ENCODE measurements at places on chromosomes 4 and X. TPM values are rescaled to one million over a fixed set of nuclear protein-coding genes. Genes with fewer than 3 reads are reported as not detected.

- DNase-seq = no peak
These were observed 106.0 kb upstream of the PLAC1 start for GRCh38 chrX:134764202-134764785.

DNA sequence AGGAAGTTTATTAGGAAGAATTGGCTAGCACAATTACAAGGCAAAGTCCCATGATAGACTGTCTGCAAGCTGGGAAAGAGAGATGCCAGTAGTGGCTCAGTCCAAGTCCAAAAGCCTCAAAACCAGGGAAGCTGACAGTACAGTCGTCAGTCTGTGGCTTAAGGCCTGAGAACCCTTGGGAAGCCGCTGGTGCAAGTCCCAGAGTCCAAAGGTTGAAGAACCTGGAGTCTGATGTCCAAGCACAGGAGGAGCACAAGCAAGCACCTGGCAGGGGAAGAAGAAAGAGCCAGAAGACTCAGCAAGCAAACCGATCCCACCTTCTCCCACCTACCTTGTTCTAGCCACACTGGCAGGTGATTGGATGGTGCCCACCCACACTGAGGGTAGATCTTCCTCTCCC, 51.3 kb upstream of the TMEM150C start:
- no peak for DNase-seq

DNA sequence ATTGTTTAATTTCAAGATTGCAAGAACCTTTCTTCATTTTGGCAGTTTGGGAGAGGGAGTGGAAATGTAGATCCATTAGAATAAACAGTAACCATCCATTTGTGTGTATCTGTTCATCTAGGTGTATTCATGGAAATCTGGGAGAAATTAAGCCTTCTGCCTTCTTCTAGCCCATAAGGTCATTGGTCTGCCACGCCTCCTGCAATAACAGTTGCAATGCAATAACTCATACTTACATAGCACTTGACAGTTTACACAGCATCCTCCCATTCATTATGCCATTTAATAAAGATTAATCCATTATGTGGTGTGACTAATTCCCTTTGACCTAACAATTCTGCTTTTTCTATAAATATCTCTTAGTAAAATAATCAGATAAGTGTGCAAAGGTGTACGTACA, 42.6 kb downstream of the SHROOM4 start:
- no peak for DNase-seq

DNA sequence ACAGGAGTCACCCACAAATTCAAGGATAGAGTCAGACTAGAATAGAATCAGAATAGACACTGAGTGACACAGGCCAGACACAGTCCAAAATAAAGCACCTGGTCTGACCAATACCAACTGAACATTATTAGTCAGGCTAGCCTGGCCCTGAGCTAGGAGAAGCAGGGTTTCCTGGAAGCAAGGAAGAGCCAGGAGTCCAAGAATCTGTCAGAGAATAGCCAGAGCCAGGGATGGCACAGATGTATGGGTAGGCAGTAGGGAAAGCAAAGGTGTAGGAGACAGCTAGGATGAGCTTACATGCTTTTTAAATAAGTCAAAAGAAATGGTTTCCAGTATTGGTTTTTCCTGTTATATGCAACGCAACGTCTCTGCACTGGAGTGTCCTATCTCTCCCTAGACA, 3.7 kb downstream of the BTC start:
- DNase-seq = no peak

DNA sequence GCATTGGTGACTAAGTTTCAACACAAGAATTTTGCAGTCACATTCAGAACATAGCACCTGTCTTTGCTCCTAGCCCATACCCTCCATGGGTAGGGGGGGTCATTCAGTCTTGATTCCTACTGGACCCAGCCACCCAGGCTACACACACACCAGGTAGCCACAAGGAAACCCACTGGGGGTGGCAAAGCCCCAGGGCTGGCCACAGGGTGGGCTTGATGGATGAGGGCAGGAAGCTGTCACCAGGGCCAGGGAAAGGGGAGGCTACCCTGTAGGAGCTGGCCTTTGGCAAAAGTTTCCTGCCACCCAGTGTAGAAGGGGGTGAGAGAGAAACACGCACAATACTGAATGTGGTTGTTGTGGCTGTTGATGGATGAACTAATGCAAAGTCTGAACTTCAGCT, 74.5 kb upstream of the NKX1-1 start:
- DNase-seq = no peak

DNA sequence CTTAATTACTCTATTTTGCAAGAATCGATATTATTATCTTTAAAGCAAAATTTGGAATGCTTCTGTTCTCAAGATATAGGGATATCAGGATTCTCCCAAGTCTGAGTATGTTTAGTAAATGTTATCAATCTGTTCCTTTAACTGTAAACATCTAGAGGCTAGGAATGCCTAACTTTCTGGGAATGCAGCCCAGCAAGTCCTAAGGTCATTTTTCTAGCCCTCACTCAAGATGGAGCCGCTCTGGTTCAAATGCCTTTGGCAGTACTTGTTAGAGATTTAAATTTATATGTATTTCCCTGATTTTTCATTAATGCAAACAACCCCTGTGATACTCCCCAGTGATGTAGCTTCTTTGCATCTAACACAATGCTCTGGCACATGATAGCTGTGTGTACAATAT, 623.8 kb upstream of the LCORL start:
- DNase-seq = no peak

GRCh38 chr4:158808399-158808798, 39.6 kb downstream of the FNIP2 start:
- DNase-seq = no peak

- peak; percentile 78 for DNase-seq
These were observed 1.2 kb downstream of the BCOR start for GRCh38 chrX:40096395-40097091.

- no peak for DNase-seq
These were observed 3.0 kb upstream of the NPY1R start for GRCh38 chr4:163335384-163335783.

The VCX gene
- not detected for total RNA-seq

The KCNE5 gene
- 0.47 TPM for total RNA-seq

The SLC26A1 gene
- total RNA-seq = 0.37 TPM

The KLF8 gene
- 7.8 TPM for total RNA-seq
